SK-N-DZ (cell line): ENCODE measurements at places on chromosomes 11 and 22.

- no peak for DNase-seq
Observed at GRCh38 chr11:73145986-73146575, 4.0 kb upstream of the FCHSD2 start.

DNA sequence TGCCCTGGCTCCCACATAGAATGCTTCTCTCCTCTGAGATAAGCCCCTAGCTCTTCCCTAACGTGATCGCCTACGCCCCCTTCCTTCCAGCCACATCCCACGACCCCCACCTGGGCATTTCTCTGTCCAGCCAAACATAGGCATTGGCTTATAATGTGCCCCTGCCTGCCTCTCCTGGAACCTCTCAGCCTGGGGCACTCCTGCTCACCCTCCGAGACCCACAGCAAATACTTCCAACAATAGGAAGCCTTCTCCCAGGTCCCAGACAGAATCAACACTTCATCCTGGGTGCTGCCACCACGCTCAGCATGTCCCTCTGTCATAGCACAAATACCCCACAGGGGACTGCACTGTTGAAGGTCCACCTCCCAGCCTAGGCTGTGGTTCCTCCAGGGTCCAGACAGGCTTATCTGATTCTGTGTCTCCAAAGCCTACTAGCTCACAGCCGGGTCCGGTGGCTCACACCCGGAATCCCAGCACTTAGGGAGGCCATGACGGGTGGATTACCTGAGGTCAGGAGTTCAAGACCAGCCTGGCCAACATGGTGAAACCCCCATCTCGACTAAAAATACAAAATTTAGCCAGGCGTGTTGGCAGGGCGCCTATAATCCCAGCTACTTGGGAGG is 24.2 kb upstream of the TMPRSS4 start:
- DNase-seq, result no peak

- no peak for DNase-seq
Observed at GRCh38 chr11:58912124-58912523, 27.2 kb upstream of the GLYATL1 start.

- no peak for DNase-seq
Observed at GRCh38 chr11:25453471-25453870, 878.5 kb upstream of the ANO3 start.

- DNase-seq, result no peak
Observed at GRCh38 chr11:820655-821511, 2.2 kb downstream of the PNPLA2 start.

DNA sequence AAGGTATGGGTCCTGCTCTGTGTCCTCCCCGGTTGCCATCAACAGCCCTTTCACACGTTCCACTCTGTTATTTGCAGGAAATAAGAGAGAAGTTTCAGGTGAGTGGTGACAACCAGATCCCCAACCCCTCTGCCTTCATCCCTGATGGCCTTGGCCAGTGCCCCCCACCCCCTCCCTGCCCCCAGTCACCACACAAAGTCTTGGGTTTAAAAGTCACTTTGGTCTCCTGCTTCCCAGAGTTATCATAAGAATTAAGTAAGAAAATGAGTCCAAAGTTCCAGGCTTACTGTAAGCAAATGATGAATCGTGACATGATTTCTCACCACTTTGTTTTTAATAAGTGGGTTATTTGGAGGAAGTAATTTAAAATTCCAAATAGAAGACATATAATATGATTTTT is 9.2 kb upstream of the OAF start:
- no peak for DNase-seq

GRCh38 chr22:37012262-37012904 is 6.9 kb downstream of the TST start:
- DNase-seq, result no peak

GRCh38 chr11:59782080-59782479 is 26.9 kb downstream of the STX3 start:
- no peak for DNase-seq

- DNase-seq, result no peak
Observed at GRCh38 chr11:83158357-83158786, 1.4 kb downstream of the PCF11 start.

GRCh38 chr11:57529012-57529411 is 1.5 kb downstream of the TIMM10 start:
- no peak for DNase-seq

- DNase-seq, result no peak
Observed at GRCh38 chr22:44427611-44428470, 70.2 kb downstream of the RTL6 start.

- DNase-seq, result no peak
Observed at GRCh38 chr11:132336781-132337535, 966.5 kb downstream of the NTM start.

GRCh38 chr11:69894648-69895047 is 75.4 kb upstream of the FGF3 start:
- no peak for DNase-seq

GRCh38 chr11:17801166-17801565 is 66.6 kb downstream of the KCNC1 start:
- no peak for DNase-seq

DNA sequence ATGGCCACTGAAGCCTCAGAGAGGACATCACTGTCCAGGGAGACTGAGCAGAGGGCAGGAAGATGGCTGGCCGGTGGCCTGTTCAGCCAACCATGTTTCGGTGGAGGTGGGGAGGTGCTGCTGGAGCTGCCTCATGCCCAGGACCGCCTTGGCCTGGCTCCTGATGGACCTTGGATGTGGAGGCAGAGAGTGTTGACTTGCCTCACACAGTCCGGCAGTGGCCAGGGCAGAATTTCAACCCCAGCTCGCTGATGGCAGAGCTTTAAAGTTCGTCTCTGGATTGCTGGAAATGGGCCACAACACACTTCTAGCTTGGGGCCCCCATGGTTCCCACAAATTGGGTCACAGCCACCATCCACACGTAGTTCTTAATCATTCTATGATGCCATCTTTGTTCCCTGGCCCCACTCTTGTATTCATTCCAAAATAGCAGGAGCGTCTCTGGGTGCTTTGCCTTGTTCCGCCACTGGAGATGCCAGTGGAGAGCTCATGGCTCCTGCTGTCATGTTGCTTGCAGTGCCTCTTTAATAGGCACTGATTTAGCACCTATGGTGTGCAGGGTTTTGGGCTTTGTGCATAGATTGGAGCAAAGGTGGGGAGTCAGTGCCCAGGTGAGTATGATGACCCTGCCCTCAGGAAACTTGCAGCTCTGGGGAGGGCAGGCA is 5.6 kb downstream of the MAPK8IP1 start:
- no peak for DNase-seq

DNA sequence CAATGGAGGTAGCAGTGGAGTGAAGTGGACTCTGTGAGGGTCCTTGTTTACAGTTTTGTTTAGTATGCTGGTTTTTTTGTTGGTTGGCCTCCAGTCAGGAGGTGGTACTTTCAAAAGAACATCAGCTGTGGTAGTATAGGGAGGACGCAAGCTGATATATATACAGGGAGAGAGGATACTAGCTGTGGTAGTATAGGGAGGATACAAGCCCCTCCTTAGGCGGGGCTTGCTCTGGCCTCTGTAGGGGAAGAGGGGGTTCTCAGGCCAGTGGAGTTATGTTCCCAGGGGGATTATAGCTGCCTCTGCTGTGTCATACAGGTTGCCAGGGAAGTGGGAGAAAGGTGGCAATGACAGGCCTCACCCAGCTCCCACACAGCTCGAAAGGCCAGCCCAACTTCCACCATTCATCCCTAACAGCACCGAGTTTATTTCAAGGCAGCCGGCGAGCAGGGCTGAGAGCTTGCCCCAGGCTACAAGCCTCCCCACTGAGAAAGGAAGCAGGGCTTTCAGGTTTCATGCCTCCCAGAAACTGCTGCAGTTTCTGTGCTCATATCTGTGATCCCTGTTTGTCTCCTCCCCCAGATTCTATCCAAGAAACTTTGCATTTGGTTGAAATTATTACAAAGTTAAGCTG is 10.4 kb downstream of the OR52E6 start:
- no peak for DNase-seq

- no peak for DNase-seq
Observed at GRCh38 chr22:49094151-49094550, 733.5 kb downstream of the BRD1 start.

DNA sequence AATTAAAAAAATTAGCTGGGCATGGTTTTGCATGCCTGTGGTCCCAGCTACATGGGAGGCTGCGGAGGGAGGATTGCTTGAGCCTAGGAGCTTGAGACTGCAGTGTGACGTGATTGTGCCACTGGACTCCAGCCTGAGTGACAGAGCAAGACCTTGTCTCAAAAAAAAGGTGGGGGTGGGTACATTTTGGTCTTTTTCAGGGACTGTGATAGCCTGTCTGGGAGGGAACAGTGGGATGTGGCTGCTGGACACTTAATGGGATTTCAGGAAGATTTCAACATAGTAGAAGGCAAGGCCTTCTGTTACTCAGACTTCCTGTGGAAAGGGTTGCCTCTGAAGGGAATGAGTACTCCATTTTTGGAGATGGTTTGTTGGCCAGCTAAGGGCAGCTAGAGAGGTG is 40.6 kb downstream of the RELT start:
- no peak for DNase-seq

DNA sequence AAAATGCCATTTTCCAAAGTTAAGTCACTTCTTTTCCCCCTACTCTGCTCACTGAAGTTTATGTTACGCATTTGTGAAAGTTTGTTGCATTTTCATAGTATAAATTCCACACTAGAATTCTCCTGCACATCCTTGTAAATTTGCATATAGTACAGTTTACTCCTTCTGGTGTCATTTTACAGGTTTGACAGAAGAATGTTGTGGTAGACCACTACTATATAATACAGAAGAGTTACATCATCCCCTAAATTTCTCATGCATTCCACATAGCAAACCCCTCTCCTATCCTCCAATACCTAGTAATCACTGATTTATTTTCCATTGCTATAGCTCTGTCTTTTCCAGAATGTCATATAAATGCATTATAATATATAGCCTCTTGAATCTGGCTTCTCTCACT is 64.5 kb downstream of the CCDC73 start:
- no peak for DNase-seq

GRCh38 chr11:10973416-10973815 is 115.6 kb upstream of the ZBED5 start:
- DNase-seq, result no peak

- no peak for DNase-seq
Observed at GRCh38 chr11:11604370-11604990, 17.3 kb downstream of the GALNT18 start.

DNA sequence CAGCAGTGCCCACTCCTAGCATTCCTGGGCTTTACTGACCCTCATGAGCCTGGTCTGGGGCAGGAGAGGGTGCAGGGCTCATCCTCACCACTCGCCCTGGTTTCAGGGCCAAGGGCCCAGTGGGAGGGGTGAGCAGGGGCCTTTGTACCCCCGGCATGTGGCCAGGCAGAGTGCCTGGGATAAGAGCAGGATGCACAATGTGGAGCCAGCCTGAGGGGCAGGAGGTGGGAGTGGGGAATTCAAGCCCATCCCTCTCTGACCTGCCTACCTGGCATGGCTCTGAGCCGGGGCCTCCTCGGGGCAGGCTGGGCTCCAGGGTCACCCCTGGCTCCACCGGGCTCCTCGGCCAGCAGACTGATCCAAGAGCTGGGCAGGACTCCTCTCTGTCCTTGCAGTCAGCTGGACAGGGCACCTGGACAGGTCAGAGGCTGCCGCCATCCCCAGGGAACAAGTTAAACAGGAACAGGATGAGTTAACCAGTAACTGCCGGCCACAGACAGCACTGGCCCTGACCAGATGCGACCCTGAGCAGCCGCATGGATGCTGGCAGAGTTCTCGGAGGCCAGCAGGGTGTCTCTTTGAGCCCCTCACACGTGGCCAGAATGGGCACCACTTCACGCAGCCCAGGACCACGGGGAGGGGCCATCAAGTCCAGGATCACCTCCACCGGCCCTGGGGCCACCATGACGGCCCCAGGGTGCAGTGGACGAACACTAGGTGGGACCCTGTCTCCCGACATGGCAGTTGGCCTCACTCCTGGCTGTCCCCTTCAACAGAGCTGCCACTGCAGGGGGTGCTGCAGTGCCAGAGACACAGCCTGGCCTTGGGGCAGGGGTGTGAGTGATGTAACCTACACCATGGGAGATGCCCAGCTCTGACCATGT is 5.0 kb downstream of the SIGIRR start:
- DNase-seq, result no peak

DNA sequence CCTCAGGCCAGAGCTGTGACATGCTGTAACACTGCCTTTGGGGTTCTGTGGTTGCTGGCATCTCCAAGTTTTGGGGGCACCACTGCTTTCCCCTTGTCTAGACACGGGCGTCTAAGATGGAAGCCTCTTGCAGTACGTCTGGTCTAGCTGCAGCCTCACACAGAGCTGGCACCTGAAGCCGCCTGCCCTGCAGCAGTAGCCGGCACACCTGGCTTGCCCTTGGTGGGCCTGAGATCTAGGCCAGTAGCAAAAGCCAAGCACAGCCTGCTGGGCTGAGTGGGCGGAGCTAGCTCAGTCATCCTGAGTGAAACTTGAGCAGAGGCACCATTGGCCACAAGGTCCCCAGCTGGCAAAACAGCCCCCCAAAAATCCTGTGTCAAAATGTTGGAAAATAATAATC is 154.2 kb downstream of the DLG2 start:
- DNase-seq, result no peak

- no peak for DNase-seq
Observed at GRCh38 chr11:108370990-108371389, 96.3 kb downstream of the C11orf65 start.

GRCh38 chr11:23688835-23689234 is 808.0 kb upstream of the LUZP2 start:
- DNase-seq, result no peak

GRCh38 chr22:21707677-21708076 is 27.9 kb downstream of the YPEL1 start:
- no peak for DNase-seq
